ENCODE measurements at places on chromosomes 7 and 10. TPM values are rescaled to one million over a fixed set of nuclear protein-coding genes. Genes with fewer than 3 reads are reported as not detected.
A peak's percentile ranks its signal among the peaks of the same experiment; 100 is the strongest.

DNA sequence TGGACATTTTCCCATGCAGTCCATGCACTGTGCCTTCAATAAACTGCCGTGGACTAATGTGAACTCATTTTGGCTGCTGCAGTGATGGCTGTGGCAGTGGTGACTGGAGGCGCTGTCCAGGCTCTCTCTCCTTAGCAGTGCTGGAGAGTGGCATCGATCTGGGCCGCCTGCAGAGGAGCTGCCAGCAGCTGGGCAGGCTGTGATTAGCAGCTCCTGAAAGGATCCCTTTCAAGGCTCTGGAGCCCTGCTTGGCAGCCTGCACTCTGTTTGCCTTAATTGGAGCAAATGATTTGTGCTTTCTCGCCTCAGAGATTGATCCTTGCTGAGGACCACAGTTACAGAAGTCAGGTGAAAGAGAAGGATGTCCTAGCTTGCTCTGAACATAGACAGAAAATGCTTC lies 130.1 kb upstream of the VWC2 start:
- no peak for DNase-seq

Gene CTAGE4
- total RNA-seq, result 0.43 TPM

- DNase-seq, result no peak
Measured at GRCh38 chr10:101993221-101993620, 62.8 kb downstream of the ARMH3 start.

DNA sequence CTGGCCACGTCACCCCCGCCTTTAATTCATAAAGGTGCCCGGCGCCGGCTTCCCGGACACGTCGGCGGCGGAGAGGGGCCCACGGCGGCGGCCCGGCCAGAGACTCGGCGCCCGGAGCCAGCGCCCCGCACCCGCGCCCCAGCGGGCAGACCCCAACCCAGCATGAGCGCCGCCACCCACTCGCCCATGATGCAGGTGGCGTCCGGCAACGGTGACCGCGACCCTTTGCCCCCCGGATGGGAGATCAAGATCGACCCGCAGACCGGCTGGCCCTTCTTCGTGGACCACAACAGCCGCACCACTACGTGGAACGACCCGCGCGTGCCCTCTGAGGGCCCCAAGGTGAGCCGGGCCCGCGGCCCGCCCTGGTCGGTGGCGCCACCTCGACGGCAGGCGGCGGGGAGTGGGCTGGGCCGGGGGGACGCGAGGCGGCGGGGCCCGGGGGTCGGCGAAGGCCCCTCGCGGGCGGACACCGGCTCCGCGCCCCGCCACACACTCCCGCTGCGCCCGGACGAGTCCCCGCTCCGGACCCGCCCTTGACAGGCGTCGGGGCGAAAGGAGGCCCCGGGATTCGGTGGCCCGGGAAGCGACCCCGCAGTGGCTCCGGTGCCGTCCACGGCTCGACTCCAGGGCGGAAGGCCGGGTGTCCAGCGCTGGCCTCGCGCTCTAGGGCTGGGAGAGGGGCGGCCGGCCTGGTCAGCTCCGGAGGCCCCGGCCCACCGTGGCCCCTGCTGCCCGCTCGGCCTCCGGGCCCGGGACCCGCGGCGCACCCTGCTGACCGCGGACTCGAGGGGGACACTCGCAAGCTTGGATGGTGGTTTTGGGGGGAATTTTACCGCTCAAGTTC lies 557 bp downstream of the BAG3 start:
- DNase-seq, result no peak

Gene CYP3A7
- total RNA-seq, result not detected

GRCh38 chr10:47451273-47451997 lies 32.5 kb downstream of the ANXA8 start:
- DNase-seq, result no peak

- no peak for DNase-seq
Measured at GRCh38 chr7:51426163-51426562, 109.6 kb upstream of the COBL start.

DNA sequence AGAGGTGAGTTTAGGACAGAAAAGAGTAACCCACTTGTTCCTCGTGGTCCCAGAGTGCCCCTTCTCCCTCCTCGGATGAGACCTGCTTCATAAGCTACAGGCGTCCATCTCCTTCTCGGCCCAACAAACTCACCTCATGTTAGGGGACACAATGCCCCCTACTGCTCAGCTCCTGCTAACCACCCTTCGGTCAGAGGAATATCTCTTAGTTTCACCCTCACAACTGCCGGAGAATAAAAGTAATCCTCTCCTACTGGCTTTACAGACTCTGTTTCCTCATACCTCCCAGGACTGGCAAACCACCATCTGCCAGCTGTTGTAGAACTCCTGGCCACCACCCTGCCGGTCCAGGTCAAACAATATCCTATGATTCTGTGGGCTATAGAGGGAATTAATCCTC lies 3.2 kb downstream of the AKR1B15 start:
- peak; percentile 27 for DNase-seq
